Activated CD4-positive, alpha-beta T cell treated with anti-CD3 and anti-CD28 coated beads, Interleukin-2, amount 50 U/mL, for 4 hours (primary cell): ENCODE measurements at places on chromosomes 11 and 22.

DNA sequence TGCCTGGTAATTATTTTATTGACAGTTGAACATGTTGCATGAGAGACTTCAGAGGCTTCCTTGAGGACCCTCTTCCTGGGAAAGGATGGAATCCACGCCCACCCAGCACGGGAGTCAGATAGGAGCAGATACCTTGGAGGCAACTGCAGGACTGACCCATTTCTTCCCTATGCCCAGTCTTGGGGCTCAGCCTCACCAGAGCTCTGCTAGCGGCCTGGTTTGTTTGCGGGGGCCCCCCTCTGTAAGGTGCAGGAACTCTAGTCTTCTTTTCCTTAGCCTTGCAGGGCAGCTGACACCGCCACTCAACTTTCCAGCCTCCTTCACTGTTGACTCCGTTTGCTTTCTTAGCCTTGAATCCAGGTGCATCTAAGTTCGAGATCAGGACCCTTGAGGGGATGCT lies 1032.8 kb downstream of the BRD1 start:
- DNase-seq = no peak

- no peak for DNase-seq
Observed at GRCh38 chr22:19377565-19378343, 53.8 kb downstream of the HIRA start.

DNA sequence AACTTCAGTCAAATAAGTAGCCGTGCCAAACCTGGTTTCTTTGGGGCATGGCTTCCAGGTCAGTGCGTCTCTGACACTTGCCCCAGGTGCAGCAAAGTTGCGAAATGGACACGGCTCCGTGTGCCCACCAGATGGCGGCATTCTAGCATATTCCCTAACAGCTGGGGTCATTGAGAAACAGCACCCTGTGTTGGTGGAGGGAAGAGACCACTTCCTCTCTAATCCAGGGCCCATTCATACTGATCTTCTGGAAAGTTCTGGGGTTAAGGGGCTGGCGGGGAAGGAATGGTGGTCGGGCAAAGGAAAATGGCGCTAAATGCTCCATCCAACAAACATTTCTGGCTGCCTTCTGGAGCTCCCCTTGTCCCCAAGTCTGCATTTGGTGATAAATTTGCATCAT lies 141.2 kb upstream of the TIMP3 start:
- DNase-seq = peak; percentile 24

- DNase-seq = no peak
Observed at GRCh38 chr11:40877256-40877655, 582.2 kb downstream of the LRRC4C start.

DNA sequence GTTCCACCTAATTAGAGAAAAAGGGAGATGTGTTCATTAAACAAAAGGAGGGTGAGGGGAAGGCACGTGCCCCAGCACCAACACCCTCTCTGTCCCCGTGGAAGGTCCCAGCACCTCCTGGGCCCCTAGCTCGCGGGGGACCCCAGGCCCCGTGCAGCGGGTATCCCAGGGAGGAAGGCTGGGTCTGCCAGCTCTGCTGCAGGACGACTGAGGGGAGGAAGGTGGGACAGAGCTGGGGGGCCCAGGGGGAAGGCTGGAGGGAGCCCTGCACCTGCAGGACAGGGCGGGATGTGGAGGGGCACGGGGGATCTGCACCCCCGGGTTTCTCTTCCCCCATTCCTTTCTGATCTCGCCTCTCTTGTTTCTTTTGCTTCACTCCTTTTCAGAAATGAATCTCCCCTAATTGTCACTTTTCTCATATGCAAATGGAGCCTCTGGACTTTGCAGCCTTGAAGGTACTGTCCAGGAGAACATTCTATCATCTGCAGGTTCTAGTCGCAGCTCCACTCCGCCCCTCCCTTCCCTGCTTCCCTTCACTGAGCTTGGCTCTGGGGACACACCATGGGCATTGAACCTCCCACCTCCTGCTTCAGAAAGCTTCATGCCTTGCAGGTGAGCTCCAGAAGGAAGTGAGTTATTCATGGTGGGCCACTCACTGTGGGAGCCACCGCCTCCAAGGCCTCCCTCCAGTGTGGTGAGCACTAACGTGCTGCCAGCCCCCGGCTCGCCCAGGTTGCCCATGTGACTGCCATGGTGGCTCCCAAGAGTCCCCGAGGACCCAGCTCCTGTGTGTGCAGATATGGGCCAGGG lies 111.0 kb downstream of the ST3GAL4 start:
- DNase-seq = no peak

DNA sequence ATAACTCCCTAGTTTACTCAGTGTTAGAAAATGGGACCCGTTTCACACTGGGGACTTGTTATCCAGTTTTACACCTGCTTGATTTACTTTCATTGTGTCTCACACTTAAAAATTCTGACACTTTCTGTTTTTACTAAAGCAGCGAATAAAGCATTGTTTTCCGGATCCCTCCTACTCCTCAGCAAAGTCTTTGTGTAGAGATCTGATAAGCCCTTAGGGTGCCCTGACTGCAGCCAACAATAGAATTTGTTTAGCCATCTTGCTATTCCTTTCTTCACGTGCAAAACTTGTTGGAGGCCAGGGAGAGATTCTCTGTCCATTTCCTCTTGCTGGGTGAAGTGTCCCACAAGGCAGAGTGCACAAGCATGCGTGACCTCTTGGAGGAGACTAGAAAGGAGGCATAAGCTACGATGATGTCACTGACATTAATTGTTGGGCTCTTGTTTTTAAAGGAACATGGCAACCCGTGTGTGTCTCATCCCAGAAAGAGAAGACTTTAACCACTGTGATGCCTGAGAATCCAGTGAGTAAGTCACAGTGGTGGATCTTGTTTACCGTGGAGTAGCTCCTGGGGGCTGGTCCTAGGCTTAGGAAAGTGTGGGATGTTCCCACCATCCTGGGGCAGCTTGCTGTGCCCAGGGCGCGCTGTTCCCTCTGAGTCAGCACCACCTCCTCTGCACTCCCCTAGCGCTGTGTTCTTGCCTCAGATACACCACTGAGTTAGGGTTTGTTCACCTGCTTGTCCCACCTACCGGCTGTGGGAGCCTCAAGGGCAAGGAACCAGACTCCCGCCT lies 27.7 kb downstream of the MICAL2 start:
- DNase-seq = no peak

GRCh38 chr11:112174789-112175598 lies at the start of gene BCO2:
Gene BCO2, plus strand, starts transcription at chr11:112175512. Its CDS starts 90 bp downstream, at chr11:112175602.
- no peak for DNase-seq

GRCh38 chr11:76700177-76701100 lies 29.9 kb upstream of the LRRC32 start:
- no peak for DNase-seq

GRCh38 chr11:114479331-114479730 lies 40.1 kb downstream of the REXO2 start:
- DNase-seq = no peak

DNA sequence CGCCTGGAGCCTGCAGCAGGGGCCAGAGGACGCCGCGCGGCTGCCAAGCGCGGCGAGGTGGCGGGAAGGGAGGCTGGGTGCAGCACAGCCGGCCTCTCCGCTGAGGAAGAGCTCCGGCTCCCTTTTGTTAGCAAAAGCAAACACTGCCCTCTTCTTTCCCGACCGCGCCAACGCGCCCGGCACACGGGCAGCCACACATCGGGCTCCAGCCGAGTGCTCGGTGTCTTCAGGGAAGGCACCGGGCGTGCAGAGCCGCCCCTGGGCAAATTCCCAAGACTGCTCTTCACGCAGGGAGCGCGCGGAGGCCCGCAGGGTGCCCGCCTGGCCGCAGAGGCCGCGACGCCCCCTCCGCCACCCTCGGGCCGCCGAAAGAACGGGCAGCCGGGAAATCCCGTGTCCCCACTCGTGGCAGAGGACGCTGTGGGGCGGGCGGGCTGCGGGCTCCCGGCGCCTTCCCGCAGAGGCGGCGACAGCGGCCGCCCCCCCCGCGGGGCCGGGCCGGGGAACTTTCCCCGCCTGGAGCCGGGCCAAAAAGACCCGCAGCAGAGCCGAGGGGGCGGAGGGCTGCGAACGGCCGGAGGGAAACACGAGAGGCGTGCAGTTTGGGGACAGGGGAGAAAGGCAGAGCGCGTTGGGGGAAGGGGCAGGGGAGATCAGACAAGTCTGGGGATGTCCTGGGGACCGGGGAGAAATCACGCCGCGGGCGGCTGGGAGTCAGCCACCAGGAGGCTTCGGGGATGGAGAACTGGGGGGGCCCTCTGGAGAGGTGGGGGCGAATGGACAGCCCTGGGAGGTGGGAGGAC lies 931 bp downstream of the CADM1 start:
- no peak for DNase-seq

GRCh38 chr11:121721448-121721847 lies 268.7 kb upstream of the SORL1-AS1 start:
- no peak for DNase-seq

- no peak for DNase-seq
Observed at GRCh38 chr22:37186228-37186996, 1.6 kb downstream of the C1QTNF6 start.

GRCh38 chr11:31415435-31415834 lies 45.8 kb downstream of the DNAJC24 start:
- no peak for DNase-seq

- DNase-seq = no peak
Observed at GRCh38 chr11:9019861-9020260, 16.1 kb upstream of the NRIP3 start.

GRCh38 chr11:3234846-3235245 lies 2.6 kb upstream of the MRGPRE start:
- no peak for DNase-seq

DNA sequence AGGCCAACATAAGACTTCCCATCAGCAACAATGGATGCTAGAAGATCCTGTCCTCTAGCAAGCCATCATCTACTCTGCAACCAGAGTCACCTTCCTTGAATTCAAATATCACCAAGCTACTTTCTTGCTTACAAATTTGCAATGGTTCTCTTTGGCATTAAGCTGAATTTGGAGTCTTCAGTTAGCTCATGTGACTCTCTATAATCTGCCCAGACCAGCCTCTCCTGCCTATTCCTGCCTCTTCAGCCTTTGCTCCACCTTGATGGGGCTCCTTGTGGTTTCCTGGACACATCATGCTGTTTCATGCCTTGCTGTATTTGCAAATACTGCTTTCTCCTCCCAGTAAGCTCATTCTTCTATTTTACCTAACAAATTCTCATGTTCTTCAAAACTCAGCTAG lies 82.3 kb downstream of the RASSF10 start:
- no peak for DNase-seq
